Right kidney (tissue), 9 donors: ENCODE measurements at places on chromosomes 5 and 9.

DNA sequence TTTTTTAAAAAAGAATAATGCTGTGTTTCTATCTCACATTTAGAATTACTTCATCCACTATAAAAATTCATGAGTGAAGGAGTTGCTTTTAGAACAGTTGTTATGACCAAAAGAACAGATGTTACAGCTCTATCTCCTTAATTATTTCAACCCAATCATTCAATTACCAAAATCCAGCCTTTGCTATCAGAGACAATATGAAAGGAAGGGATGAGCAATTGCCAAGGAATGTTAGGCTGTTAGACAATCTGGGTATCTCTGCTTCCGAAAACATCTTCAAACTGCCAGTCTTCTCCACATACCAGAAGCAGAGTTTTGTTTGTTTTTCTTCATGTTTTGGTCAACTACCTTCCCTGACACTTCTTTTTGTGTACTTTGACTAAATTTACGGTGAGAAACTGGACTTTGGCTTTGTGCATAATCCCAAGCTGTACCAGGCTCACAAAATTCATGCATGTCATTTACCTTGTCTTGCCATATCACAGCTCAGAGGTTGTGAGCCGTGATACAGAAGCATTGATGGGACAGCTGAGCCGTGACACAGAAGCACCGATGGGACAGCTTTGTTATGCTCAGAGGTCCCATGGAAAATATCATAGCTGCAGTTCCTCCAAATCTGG is 405.5 kb downstream of the KIF4B start:
- DNase-seq, result no peak

DNA sequence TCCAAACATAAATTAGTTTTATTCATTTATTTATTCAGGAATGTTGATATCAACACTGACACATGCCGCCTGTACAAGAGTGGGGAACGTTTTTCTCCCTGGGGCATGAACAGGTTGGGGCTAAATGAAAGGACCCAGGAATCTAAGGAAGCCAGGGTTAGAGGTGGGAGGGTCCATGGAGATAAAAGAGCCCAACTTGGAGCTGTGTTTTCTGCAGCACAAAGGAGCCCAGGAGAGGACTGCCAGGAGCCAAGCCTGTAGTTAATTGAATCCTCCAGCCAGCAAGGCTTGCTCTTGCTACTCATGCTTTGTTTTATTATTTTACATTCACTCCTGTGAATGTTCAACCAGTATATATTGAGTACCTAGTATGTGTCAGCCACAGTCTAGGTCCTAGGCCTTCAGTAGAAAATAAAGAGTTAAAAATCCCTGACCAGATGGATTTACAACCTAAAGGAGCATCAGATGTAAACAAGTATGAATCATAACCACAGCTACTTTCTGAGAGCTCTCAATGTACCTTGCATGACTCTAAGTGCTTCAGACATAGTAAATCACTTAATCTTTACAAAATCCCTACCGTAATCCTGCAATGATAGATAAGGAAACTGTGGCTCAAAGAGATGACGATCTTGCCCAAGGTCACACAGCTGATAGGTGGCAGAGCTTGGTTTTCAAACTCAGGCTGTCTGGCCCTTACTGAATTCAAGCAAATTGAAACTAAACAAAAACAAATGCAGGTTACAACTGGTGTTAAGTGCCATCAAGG is 69.8 kb downstream of the ASTN2 start:
- DNase-seq, result no peak

- peak; percentile 53 for DNase-seq
Measured at GRCh38 chr5:150487199-150488061, 20.5 kb upstream of the NDST1 start.

GRCh38 chr9:68455451-68455850 is 85.2 kb downstream of the TMEM252 start:
- DNase-seq, result no peak

GRCh38 chr9:114244570-114244969 is 78.3 kb upstream of the ORM1 start:
- DNase-seq, result no peak

GRCh38 chr5:74237571-74238145 is 402.9 kb downstream of the ENC1 start:
- no peak for DNase-seq

DNA sequence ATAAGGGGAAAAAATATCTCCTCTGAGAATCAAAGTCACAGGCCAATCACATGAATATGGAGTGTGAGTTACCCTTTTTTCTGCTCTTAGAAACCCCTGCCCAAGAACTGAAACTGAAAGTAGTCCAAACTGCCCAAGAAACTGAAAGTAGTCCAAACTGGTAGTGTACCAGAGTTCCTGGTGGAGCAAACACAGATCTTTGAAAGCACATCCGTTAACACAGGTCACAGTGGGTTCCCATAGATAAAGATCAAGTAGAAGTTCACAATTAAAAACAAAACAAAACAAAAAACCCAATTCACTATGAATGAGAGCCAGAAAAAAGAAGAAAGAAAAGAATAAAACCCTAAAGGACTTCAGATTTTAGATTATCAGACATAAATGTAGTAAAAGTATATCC is 332.4 kb upstream of the EFNA5 start:
- DNase-seq, result no peak

DNA sequence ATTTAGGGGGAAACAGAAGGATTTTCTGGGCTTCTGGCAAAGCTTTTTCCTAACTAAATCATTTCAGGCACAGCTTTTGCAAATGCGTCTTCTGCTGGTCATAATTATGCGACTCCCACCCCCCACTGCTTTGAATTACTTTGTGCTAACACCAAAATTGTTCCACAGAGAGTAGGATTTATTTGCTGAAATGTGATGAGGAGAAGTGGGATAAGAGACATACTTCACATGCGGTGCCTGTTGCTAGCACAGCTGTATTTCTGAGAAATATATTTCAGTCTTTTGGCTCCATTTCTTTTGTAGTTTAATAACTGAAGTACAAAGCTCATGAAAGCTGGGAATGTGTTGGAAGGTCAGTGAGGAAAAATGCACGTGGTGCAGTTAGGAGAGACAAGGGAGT is 83.2 kb upstream of the TAS2R1 start:
- DNase-seq, result no peak

DNA sequence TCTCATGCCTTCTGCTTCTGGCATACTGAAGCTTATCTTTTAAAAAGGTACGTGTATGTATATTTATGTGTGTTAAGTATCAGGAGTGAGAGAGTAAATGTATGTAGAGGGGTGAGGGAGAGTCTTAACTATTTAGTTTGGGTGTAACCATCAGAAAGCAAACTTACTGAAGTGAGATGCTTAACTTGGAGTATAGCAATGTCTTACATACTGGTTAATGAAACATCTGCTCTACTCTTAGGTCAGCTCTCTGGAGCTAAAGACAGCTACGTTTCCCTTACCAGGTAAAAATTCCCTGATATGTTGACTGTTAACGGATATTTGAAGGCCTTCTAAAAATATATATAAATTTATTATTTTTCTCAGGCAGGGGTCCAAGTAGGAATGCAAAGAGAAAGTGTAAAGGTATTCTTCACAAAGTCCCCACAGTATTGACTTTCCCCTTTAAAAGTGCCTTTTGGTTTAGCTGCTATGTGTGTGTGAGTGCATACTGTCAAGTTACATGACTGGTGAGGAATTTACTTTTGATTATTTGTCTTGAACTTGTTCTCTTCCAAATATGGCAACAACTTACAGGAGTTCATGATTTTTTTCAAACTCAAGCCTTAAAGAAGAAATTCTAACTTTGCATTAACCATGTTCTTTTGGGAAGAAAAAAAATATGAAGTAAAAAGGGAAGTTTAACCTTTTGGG is 12.3 kb upstream of the C5orf24 start:
- no peak for DNase-seq

- DNase-seq, result no peak
Measured at GRCh38 chr5:71957292-71957898, 149.9 kb upstream of the MAP1B start.

DNA sequence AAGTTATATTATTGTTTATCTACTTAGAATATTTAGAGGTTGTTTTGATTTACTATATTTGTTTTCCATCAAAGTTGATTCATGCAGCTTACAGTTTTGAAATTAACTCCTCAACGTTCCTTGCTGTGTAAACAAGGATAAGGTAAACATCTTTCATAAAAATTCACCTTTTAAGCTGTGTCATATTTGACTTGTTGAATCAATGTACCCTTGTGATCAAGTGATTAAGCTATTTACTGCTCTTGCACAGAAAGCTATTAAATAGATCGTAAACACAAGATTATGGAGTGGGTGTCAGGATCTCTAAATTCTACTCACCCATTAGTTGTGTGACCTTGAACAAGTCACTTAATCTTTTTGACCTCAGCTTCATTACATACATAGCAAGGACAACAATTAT is 2054.0 kb upstream of the NUDT12 start:
- DNase-seq, result no peak

DNA sequence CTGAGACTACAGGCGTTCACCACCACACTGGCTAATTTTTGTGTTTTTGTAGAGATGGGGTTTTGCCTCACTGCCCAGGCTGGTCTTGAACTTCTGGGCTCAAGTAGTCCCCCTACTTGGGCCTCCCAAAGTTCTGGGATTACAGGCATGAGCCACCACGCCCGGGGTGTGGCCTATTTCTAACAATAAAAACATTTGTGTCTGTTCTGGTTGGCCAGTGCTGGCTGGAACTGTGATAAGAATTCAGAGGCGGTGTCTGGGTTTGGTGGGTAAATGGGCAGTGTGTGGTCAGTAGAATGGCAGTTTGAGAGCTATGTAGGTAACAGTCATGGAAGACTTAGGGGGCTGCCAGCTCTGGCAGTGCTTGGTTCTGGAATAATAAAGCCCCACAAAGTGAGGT is 46.9 kb upstream of the SYNPO start:
- no peak for DNase-seq

- DNase-seq, result no peak
Measured at GRCh38 chr5:76688836-76689235, 27.1 kb upstream of the F2R start.

DNA sequence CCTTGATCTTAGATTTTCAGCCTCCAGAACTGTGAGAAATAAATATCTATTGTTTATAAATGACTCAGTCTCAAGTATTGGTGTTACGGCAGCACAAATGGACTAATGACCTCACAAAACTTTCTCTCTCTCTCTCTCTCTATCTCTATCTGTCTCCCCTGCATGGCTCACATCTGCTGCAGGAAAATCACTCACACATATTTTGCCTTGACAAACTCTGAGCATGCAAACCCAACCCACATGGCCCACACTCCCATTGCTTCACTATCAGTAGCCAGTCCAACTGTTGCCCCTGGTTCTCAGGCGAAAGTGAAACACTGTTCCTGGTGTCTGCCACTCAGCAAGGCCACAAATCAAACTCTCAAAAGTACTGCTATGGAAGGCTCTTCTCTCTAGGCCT is 66.4 kb upstream of the PIK3R1 start:
- DNase-seq, result no peak

DNA sequence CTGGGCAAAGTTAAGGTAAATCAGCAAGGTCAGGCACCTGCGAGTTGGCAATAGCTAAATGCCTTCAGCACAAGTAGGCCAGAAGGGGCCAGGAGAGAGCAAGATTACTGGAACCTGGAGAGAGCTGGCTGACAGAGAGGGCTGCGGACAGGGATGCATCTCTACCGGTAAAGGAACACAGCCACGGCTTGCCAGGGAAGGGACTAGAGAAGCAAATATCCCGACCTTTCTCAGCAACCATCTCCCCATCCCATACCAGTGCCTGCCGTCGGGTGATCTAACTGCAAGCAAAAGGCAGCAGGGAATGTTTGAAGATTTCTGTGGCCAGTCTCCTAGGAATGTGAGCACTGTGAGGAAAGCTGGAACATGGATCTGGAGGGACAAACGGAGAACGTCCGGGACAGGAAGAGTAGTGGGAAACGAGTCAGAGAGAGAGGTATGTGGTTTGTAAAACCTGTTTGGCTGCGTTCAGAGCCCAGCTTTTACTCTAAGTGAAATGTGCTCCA is 15.9 kb upstream of the ABLIM3 start:
- DNase-seq, result no peak

- DNase-seq, result peak; percentile 27
Measured at GRCh38 chr9:136673088-136673974, 10.6 kb downstream of the EGFL7 start.

GRCh38 chr5:112560371-112560770 is 141.3 kb upstream of the EPB41L4A start:
- DNase-seq, result no peak

DNA sequence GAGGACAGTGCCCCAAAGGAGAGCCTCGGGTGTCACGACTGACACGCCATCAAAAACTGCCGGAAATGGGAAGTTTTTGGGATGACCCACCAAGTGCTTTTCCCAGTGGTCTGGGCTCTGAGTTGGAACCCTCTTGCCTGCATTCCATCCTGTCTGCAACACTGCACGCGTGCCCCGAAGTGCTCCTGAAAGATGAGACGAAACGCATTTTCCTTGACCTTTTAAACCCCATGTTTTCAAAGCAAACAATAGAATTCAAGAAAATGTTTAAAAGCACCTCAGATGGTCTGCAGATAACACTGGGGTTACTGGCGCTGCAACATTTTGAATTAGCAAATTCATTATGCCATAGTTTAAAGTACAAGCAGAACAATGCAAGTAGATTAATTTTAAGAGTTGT is 92.9 kb downstream of the ANKRD18A start:
- DNase-seq, result peak; percentile 26

- no peak for DNase-seq
Measured at GRCh38 chr9:107173422-107174180, 109.5 kb upstream of the RAD23B start.

DNA sequence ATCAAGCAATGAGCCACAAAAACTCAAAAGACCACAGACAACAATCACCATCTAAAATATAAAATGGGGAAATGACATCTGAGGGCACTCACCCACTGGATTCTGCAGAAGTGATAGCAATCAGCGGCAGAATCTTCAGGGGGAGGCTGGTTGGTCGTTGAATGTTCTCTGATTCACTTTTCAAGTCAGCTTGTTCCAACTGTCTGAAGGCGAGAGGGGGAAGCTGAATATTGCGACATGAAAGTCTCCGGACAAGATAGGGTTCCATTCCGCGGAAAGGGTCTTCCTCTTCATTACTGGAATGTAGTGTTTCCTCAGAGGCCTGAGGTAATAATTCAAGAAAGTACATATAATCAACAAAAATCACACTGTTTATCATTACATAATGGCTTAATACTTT is 94.9 kb upstream of the PDE4D start:
- no peak for DNase-seq

GRCh38 chr9:91865041-91865440 is 85.0 kb downstream of the ROR2 start:
- no peak for DNase-seq
